ENCODE measurements at places on chromosomes 6 and 20.

DNA sequence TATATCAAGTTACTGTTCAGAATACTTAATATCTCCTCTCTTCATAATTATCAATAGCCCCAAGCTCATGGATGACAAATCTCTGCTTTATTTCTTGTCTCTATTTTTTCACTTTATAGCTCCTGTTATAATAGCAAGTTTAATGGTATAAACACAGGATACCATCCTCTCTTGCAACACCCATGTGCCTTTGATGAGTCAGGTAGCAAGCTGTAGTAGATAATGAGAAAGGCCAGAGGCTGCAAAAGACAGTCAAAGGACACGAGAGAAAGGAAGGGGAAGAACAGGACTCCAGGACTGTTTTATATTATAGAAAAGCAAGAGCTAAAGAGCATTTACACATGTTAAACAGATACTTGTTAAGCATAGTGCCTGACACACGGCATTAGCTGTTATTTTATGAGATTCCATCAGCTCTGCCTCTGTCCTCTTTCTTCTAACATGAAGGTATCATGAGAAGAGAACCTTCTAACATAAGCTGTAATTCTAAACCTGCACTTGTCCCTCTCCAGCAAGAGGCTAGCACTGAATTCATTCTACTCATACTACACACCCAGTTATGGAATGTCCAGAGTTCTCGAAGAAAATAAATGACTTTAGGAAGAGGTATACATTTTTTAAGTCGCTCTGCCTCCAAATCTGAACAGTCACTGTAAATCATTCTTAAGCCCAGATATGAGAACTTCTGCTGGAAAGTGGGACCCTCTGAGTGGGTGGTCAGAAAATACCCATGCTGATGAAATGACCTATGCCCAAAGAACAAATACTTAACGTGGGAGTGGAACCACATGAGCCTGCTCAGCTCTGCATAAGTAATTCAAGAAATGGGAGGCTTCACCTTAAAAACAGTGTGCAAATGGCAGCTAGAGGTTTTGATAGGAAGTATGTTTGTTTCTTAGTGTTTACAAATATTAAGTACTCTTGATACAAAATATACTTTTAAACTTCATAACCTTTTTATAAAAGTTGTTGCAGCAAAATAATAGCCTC is 45.0 kb downstream of the NT5E start:
- no peak for DNase-seq

DNA sequence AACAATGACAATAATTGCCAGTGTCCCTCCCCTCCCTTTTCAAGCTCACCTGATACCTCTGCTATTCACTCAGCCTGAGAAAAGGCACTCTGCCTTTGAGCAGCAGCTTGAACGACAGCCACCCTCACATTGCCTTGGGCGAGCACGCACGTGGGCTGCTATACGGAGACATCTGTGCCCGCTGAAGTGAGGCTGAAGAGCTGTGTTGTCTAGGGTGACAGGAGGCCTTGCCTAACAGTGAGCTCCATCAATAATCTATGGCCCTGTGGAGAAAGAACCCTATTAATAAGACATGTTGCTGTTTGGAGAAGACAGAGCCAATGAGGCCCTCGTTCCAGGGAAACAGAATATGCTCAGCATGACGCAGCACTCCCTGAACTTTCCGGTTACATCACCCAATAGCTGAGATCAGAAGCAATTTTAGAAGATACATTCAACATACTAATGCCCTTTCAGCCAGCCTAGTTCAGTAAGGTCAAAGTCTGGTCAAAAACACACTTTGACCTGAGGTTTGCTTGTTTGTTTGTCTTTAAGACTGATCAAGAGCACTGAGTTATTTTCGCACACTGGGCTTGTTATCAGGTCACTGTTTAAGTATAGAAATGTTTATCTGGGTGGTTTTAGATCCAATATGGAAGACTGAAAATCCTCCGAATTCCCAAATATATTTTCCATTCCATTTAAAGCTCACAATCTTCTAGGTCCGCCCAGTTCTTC is 30.6 kb downstream of the RBM24 start:
- no peak for DNase-seq

GRCh38 chr6:49713346-49713745 is at the start of gene CRISP2:
Gene CRISP2 (minus strand): TSS chr6:49713543. CDS start chr6:49709196, 4,347 bp downstream.
- no peak for DNase-seq

GRCh38 chr6:33073431-33073871 is at the start of gene HLA-DPA1:
Gene HLA-DPA1 (minus strand): TSS chr6:33073649.
- peak; percentile 21 for DNase-seq

- DNase-seq = no peak
Observed at GRCh38 chr6:38973178-38974057, 75.2 kb upstream of the GLP1R start.

DNA sequence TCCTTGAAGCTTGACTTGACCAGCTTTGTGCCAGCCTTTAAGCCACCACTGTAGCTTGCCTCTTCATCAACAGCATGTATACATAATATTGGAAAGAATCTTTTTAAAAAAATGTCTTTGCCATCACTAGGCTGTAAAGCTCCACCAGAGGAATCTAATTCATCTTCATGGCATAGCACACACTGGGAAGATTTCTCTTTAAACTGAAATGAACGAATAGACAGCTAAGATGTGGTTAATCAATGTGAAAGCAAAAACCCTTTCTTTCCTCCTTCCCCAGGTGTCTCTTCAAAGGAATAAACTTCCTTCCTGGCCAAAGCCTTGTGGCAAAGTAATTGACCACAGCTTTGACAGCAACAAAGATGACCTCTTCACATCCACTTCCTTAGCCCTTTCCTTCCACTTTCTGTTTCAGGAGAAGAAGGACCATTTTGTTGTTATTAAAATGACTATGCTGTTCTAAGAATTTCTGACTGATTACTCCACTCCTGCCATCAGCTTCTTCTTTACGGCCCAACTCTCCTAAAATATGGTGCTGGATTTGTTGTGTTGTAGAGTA is 428.7 kb upstream of the SOX4 start:
- DNase-seq = no peak

GRCh38 chr20:58906894-58907293 is 54.4 kb downstream of the GNAS start:
- DNase-seq = no peak

GRCh38 chr6:112634376-112634775 is 287.2 kb downstream of the RFPL4B start:
- DNase-seq = no peak

GRCh38 chr20:25987073-25987927 is 290.6 kb upstream of the ZNF337 start:
- DNase-seq = no peak

DNA sequence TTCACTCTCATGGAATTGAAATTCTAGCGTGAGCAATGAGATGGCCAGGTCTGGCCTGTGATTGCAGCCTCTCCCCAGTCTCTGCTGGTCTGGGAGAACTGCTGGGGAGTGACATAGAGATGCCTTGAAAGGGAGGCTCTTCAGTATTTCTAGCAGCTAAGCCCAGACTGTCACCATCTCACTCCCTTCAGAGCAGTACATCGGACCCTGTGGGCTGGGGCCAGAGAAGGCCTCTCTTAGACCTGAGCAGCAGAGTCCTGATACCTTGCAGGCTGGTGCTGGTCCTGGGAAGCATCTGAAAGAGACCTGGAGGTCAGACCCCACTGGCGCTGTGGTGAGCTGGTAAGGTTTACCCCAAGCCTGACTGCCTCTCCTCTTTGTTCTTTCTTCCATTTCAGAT is 87.4 kb downstream of the TCP11 start:
- no peak for DNase-seq

GRCh38 chr6:2230659-2231277 is 14.6 kb downstream of the GMDS start:
- DNase-seq = no peak

- DNase-seq = no peak
Observed at GRCh38 chr6:143953922-143954321, 54.1 kb downstream of the PLAGL1 start.

- DNase-seq = no peak
Observed at GRCh38 chr6:153129873-153130514, 1.1 kb downstream of the RGS17 start.
